ENCODE measurements at places on chromosomes 13 and 19.
A peak's percentile ranks its signal among the peaks of the same experiment; 100 is the strongest.

DNA sequence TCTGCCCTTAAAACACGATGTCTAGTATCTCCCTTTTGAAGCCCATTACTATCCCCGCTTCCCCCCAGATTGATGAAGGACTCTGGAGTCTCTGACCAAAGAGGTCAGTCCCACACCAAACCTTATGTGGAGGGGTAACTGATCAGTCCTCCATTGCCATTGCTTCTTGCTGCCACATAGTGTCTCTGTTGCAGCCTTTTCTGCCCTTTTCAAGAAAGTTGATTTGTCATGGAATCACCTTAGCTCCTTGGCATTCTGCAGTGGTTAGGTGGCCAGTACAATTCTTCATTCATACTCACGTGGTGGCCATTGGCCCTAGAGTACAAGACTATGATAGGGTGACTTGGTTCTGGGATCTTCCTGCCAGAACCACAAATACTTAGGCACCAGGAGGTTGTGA is 8.4 kb upstream of the HTR2A start:
- no peak for DNase-seq

DNA sequence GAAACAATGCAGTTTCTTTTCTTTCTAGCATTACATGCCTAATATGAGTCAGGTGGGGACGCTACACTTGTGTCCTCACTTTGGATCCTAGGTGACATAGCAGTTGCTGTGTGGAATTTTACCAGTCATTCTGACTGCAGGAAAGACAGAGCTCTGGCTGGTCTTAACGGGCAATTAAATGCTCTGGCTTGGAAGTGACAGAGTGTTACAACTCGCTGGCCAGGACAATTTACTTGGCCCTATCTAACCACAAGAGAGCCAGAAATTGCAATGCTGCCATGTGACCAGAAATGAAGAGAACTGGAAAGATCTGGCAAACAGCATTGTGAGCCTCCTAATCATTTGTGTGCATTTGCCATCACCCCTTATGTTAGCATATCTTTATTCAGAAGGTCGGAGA is 351.1 kb downstream of the DCT start:
- no peak for DNase-seq

DNA sequence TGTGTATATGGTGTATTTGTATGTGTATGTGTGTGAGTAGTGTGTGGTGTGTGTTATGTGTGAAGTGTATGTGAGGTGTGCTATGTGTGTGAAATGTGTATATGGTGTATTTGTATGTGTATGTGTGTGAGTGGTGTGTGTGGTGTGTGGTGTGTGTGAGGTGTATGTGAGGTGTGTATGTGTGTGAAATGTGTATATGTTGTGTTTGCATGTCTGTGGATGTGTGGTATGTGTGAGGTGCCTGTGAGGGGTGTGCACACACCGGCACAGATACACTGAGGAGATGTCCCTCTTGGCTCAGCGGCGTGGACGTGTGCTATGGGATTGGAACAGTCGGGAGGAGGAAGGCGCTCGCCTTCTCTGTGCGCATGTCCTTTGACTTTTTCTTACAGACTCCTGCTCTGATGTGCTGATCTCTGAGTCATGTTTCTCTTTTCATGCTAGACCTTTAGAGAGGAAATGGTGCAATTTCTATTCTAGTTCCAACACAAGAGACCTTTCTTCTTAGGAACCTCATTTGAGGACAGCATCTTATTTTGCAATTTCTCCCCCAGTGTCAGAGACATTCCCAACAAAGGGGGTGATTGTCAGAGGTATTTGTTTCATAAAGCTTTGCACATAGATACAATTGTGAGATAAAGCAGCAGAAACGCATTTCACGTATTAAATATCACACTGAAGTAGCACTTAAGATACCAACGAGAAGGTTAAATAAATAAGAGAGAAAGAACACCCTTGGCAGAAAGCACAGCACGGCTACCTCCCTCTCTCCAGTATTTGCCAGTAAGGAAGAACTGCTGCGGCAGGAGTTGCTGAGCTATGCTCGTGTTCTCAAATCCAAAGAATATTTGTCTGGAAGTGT is 11.3 kb upstream of the TNFRSF19 start:
- DNase-seq = peak; percentile 92

GRCh38 chr19:3452171-3452941 is 28.0 kb downstream of the SMIM24 start:
- DNase-seq = no peak

DNA sequence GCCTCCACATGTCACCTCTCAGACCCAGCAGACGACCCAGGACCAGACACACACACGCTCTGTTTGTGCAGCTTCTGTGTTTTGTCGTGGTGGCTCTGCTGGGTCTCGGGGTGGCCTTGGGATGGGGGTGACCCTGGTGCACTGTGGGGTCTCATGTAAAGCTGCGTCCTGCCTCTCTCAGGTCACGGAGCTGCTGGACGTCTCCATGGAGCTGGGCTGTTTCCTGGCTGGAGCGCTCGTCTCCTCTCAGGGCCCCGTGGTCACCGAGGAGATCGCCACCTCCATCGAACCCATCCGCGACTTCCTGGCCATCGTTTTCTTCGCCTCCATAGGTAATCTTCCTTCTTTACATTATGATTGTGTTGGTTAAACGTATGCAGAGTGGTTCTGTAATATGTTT is 45.4 kb upstream of the TFDP1 start:
- DNase-seq = no peak

GRCh38 chr19:4768934-4769777 is 22.4 kb upstream of the FEM1A start:
- DNase-seq = peak; percentile 79
